Heart right ventricle (tissue), 16 donors: ENCODE measurements at places on chromosomes 12 and 14.

DNA sequence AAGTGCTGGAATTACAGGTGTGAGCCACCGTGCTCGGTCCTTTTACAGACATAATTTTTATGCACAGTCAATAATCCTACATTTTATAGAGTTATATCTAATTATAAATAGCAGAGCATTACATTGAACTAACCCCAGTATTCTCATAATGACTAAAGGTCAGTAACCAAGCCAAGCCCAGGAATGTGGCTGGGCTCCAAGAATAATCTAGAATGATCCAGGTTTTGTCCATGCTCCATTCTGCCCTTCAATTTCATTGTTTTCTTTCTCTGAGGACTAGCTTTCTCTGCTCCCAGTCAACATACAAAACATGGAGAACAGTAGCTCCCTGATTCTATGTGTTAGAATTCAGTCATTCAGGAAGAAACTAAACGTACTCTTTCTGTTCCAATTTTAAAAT, 92.1 kb upstream of the KRR1 start:
- H3K4me3 ChIP-seq, result no peak overlapping the region
- no peaks in the 10 kb centered on the region for H3K27me3 ChIP-seq
- H3K4me1 ChIP-seq, result no peaks in the 10 kb centered on the region
- DNase-seq, result no peak
- H3K27ac ChIP-seq, result no peak overlapping the region
- H3K36me3 ChIP-seq, result no peaks in the 10 kb centered on the region

GRCh38 chr12:38850461-38850860, 54.9 kb downstream of the CPNE8 start:
- H3K36me3 ChIP-seq, result no peaks in the 10 kb centered on the region
- H3K27me3 ChIP-seq, result no peaks in the 10 kb centered on the region
- no peak overlapping the region for H3K4me3 ChIP-seq
- no peaks in the 10 kb centered on the region for H3K4me1 ChIP-seq
- no peak for DNase-seq
- H3K27ac ChIP-seq, result no peak overlapping the region

GRCh38 chr14:36942522-36943245, 229.7 kb downstream of the SLC25A21 start:
- no peaks in the 10 kb centered on the region for H3K36me3 ChIP-seq
- H3K4me1 ChIP-seq, result no peaks in the 10 kb centered on the region
- H3K27ac ChIP-seq, result no peak overlapping the region
- H3K27me3 ChIP-seq, result peaks cover 43% of the 10 kb centered on the region
- no peak overlapping the region for H3K4me3 ChIP-seq
- DNase-seq, result no peak

- peaks cover 4% of the 10 kb centered on the region for H3K4me1 ChIP-seq
- H3K27me3 ChIP-seq, result no peaks in the 10 kb centered on the region
- H3K36me3 ChIP-seq, result no peaks in the 10 kb centered on the region
- no peak for DNase-seq
- H3K27ac ChIP-seq, result peak within 1 kb of the TSS; percentile 68
Measured at GRCh38 chr12:8662593-8662992, at the start of gene MFAP5. MFAP5 (minus strand) TSS chr12:8662826; CDS start chr12:8662104, 722 bp downstream.

DNA sequence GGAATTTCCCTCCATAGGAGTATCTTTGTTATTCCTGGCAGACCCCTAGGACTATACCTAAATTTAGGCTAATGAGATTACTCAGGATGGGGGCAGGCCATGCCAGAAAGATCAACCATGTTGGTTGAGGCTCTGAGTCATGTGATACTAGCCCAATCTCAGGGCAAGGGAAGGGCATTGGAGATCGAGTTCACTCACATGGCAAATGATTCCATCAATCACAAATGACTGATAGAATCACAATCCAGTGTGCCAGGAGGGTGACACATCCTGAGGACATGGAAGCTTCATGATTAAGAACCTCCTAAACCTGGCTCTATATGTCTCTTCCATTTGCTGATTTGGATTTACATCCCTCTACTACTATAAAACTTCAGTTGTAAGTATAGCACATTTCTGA, 182.3 kb downstream of the NTF3 start:
- no peaks in the 10 kb centered on the region for H3K27me3 ChIP-seq
- DNase-seq, result no peak
- H3K27ac ChIP-seq, result no peak overlapping the region
- H3K36me3 ChIP-seq, result no peaks in the 10 kb centered on the region
- no peaks in the 10 kb centered on the region for H3K4me1 ChIP-seq

DNA sequence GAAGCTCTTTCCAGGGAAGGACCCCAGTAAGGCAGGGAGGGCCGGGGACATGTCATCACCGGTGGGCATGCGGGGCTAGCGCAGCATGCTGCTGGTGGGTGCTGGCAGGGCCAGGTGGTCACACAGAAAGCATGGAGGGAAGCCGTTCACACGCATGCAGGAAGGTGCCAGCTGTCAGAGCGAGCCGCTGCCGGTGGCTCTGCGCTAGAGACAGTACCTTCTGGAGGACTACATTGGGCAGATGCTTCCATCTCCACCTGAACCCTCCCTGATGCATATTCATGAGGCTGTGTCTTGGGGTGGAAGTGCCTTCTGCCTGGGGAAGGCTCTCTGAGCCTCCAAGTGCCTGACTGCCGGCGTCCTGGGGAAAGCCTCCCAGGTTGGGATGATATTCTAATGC, 203.8 kb downstream of the CALM1 start:
- no peak overlapping the region for H3K27ac ChIP-seq
- DNase-seq, result no peak
- H3K4me3 ChIP-seq, result no peak overlapping the region

DNA sequence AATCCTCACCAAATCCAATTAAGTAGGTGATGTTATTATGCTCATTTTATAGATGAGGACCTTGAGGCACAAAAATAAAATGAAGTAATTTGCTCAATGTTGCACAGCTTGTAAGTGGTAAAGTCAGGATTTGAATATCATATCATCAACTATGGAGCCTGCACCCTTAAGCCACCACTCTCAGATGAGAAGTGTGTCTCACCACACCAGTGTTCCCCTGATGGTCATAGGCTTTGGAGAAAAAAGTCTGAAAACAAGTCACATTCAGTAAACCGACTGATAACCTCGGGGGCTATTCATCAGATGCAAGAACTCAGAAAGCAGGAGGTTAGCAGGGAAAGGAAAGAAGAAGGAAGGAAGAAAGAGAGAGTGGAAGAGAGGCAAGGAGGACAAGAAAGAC, 2.8 kb downstream of the TSHR start:
- H3K36me3 ChIP-seq, result no peaks in the 10 kb centered on the region
- DNase-seq, result no peak
- H3K4me3 ChIP-seq, result no peak overlapping the region
- H3K4me1 ChIP-seq, result no peaks in the 10 kb centered on the region
- H3K27me3 ChIP-seq, result peaks cover 15% of the 10 kb centered on the region
- no peak overlapping the region for H3K27ac ChIP-seq

DNA sequence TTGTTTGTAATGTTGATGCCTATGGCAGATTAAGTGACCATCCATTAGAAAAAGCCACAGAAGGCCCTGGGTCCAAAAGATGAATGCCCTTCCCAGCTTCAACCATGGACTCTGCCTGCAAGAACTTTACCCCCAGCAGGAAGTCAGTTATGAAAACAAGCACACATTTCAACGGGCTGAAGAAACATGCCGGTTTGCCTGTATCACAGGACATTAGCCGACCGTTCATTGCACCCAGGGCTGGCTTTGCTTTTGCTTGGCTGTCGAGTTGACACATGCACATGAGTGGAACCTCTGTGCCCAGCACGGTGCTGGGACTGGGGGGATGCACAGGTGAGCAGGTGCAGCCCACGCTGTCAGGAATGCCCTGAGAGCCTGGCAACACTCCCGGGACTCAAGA, 1087.0 kb downstream of the BCL11B start:
- H3K36me3 ChIP-seq, result no peaks in the 10 kb centered on the region
- H3K4me1 ChIP-seq, result no peaks in the 10 kb centered on the region
- H3K27ac ChIP-seq, result no peak overlapping the region
- no peak for DNase-seq

GRCh38 chr12:1324910-1325309, 269.5 kb downstream of the FBXL14 start:
- no peak for DNase-seq
- peak overlapping the region; percentile 75 for H3K27ac ChIP-seq
- H3K36me3 ChIP-seq, result no peaks in the 10 kb centered on the region
- peaks cover 40% of the 10 kb centered on the region for H3K4me1 ChIP-seq

GRCh38 chr12:62754706-62755105, 180.2 kb downstream of the PPM1H start:
- no peak for DNase-seq
- H3K4me3 ChIP-seq, result no peak overlapping the region
- no peak overlapping the region for H3K27ac ChIP-seq
- H3K27me3 ChIP-seq, result no peaks in the 10 kb centered on the region
- H3K4me1 ChIP-seq, result peaks cover 12% of the 10 kb centered on the region

DNA sequence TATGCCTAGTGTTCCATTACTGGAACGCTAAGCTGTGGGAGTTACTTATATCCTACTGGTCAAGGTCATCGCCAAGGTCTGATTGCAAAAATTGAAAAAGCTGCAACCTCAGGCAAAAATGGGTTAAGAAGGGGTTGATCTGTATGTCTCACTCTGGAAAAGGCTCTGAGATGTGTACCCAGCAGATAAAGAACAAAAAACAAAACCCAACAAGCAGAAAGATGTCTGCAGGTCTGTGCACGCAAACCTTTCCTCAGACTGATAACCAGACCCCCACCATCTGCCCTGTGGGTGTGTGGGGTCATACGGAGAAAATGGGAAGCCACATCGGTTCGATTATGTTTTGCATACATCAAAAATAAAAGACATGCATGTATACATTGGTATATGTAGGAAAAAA, 56.4 kb downstream of the TESC start:
- H3K4me1 ChIP-seq, result peaks cover 6% of the 10 kb centered on the region
- H3K36me3 ChIP-seq, result no peaks in the 10 kb centered on the region
- DNase-seq, result no peak
- no peak overlapping the region for H3K4me3 ChIP-seq
- no peaks in the 10 kb centered on the region for H3K27me3 ChIP-seq

GRCh38 chr14:101028971-101029667, 125.6 kb upstream of the RTL1 start:
- DNase-seq, result no peak
- H3K4me1 ChIP-seq, result no peaks in the 10 kb centered on the region
- no peak overlapping the region for H3K4me3 ChIP-seq
- H3K27ac ChIP-seq, result no peak overlapping the region

GRCh38 chr12:1391722-1392121, 202.7 kb downstream of the FBXL14 start:
- H3K27ac ChIP-seq, result no peak overlapping the region
- H3K4me1 ChIP-seq, result no peaks in the 10 kb centered on the region
- H3K27me3 ChIP-seq, result no peaks in the 10 kb centered on the region
- no peak overlapping the region for H3K4me3 ChIP-seq

DNA sequence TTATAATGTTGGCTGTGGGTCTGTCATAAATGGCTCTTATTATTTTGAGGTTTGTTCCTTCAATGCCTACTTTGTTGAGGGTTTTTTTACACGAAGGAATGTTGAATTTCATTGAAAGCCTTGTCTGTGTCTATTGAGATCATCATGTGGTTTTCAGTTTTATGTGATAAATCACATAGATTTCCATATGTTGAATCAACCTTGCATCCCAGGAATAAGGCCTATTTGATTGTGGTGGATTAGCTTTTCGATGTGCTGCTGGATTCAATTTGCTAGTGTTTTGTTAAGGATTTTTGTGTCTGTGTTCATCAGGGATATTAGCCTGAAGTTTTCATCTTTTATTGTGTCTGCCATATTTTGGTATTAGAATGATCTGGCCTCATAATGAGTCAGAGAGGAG, 27.6 kb downstream of the SLC2A13 start:
- no peaks in the 10 kb centered on the region for H3K4me1 ChIP-seq
- H3K27ac ChIP-seq, result no peak overlapping the region

GRCh38 chr12:47411966-47412365, 293.9 kb downstream of the RPAP3 start:
- H3K27ac ChIP-seq, result no peak overlapping the region
- H3K27me3 ChIP-seq, result no peaks in the 10 kb centered on the region
- no peaks in the 10 kb centered on the region for H3K36me3 ChIP-seq
- DNase-seq, result no peak
- no peak overlapping the region for H3K4me3 ChIP-seq

DNA sequence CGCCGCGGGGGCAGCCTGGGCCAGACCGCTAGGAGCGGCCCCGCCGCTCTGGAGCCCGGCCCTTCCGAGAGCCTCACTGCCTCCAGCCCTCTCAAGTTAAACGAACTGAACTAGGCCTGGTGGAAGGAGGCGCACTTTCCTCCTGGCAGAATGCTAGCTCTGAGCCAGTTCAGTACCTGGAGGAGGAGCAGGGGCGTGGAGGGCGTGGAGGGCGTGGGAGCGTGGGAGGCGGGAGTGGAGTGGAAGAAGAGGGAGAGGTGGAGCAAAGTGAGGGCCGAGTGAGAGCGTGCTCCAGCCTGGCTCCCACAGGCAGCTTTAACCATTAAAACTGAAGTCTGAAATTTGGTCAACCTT, 5.3 kb downstream of the LTB4R start:
- no peaks in the 10 kb centered on the region for H3K27me3 ChIP-seq
- H3K4me1 ChIP-seq, result peaks cover 55% of the 10 kb centered on the region
- no peaks in the 10 kb centered on the region for H3K36me3 ChIP-seq
- no peak for DNase-seq
- peak overlapping the region; percentile 82 for H3K27ac ChIP-seq

DNA sequence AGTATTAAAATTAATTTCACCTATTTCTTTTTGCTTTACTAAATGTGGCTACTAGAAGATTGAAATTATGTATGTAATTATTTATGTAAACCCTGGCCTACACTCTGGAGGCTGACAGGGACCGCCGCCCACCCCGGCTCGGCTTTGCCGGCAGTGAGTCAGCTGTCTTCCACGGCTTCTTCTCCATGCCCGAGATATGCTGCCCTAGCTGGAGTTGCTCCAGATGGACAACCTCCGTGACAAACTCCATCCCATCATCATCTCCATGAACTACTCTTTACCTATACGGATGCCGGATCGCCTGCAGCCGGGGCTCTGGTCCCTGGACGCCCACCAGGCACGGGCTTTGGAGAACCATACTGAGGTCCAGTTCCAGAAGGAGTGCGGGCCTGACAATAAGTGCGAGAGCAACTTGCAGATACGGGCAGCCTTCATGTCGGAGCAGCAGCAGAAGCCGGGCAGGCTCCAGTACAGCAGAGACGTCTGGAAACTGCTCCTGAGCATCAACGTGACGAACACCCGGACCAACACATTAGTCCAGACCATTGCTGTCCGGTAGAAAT, 86.9 kb upstream of the NID2 start:
- H3K27ac ChIP-seq, result no peak overlapping the region
- H3K4me1 ChIP-seq, result no peaks in the 10 kb centered on the region
- H3K27me3 ChIP-seq, result no peaks in the 10 kb centered on the region
- no peak overlapping the region for H3K4me3 ChIP-seq
- DNase-seq, result no peak
- no peaks in the 10 kb centered on the region for H3K36me3 ChIP-seq
